ENCODE measurements at places on chromosomes 3 and 15.

GRCh38 chr15:70451821-70452653 lies 311.3 kb downstream of the UACA start:
- no peak for DNase-seq

DNA sequence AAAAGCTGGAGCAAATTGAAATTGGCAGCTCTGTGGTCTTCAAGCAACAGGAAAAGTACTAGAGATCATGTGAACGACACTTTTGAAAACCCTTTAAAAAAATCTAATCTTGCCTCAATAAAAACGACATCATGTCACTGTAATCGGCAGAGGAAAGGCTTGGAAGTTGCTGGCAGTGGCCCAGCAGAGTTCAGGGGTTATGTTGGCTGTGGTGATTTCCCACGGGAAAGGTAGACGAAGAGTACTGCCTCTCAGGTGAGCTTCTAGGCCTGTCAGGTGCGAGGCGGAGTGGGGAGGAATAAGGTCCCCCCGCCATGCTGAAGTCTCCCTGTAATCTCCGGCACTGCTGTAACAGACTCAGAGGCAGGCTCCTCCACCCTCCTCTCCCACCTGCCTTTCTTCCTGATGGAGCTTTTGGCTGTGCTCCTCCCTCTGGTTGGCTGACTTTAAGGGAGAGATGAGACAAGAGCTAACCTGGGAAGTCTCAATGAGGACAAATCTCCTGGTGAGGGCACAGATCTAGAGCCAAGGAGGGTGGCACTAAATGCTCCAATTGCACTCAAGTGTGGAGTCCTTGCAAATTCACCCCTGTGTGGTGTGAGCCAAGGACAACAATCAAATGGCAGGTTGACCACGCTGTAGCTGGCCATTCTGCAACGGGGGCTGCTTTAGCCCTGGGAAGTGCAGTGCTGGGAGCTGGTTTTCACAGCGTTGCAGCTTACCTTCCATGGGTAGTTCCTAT lies 18.7 kb upstream of the HES1 start:
- DNase-seq: no peak

DNA sequence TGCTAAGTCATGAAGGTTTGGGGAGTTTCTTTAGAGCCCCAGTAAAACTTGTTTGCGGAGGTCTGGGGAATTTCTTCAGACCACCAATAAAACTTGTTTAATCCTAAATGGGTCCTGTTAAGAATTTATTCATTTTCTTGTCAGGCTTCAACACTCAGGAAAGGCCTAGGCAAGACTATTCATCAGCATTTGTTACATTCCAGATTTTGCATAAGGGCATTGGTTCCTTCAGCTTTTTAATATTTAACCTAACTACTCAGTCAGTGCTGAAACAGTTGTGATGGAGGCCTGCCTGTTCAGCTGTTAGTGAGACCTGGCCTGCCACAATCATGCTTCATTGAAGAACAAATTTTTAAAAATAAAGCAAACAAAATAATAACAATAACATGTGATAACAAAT lies 954.2 kb upstream of the SEMA6D start:
- DNase-seq: no peak

- DNase-seq: no peak
Measured at GRCh38 chr15:89349206-89349558, 14.6 kb upstream of the POLG start.

DNA sequence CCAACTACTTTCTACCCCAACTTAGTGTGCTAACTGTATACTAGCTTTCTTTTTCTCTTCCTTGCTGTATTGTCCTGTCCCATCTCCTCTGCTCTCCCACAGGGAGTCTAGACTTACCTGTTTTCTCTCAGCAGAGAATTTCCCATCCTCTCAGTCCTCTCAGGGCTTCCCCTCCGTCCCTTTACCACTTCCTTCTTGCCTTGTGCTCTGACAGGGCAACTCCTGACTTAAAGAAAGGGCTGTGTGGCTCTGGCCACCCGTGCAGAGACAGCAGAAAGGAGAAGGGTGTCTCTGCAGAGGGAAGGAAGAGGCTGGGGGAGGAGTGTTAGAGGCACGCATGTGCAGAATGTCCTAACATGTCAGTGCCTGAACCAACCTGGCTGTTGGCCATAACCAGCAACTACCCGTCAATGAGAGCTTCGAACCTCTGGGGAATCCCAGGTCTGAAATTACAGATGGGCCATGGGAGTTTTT lies at the start of gene GCSAM:
Gene GCSAM, minus strand, starts transcription at position 274 of the 474 bp plus-strand sequence. Its CDS starts 128 bp downstream, at position 146.
- peak; percentile 43 for DNase-seq

DNA sequence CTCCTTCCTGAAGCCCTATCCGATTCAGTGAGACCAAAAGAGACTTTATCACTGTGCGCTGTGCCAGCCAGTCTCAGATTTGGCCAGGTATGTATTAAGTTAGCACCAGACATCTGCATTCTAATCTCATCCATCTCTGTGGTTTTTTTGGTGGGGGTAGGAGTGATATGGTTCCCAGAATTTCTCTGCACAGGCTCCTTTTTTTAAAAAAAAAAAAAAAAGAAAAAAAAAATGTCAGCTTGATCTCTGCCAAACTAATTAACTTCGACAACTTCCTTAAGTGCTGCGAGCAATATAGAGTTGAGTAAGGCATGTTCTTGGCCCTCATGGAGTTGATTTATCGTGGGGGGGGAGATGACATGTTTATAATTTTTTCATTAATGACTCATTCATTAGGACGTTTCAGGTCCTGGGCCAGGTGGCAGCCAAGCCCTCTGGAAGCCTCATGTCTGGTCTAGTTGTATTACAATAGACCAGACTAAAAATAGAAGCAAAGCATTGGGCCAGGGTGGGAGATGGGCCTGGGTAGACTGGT lies 12.9 kb downstream of the SLCO3A1 start:
- no peak for DNase-seq

- DNase-seq: no peak
Measured at GRCh38 chr3:106943071-106943470, 434.2 kb upstream of the CCDC54 start.

- DNase-seq: no peak
Measured at GRCh38 chr3:15292765-15293522, 39.4 kb downstream of the SH3BP5 start.

DNA sequence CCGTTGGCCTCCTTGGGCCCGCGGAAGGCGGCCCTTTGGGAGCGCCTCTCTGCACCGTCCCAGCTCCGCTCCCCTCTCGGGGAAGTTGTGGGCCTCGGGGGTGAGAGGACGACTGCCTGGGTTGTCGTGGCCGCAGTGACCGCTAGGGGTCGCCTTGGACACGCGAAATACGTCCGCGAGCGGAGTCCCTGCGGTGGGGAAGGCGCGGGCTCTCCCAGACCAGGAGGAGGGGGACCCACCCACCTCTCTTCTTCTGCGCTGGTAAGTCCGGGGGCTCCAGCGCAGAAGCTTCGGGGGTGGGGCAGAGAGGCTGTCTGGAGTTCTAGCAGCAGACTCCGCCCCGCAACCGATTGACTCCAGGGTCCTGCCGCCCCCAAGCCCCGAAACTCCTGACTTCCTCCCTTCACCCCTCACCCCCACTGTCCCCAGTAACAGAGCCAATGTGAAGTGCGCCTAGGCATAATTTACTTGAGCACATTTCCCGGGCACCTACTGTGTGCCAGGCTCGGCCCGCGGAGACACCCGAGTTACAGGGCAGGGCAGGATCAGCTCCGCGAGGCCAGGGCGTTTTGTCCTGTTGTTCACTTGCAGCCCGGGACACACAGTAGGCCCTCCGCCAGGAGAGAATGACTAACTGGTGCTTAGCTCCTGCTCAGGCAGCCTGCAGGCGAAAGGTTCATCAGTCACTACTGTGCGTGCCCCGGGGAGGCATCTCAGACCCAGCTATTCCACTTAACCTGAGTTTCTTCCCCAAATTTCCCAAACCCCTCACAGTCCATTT lies 32.8 kb downstream of the DNASE1L3 start:
- peak; percentile 96 for DNase-seq

DNA sequence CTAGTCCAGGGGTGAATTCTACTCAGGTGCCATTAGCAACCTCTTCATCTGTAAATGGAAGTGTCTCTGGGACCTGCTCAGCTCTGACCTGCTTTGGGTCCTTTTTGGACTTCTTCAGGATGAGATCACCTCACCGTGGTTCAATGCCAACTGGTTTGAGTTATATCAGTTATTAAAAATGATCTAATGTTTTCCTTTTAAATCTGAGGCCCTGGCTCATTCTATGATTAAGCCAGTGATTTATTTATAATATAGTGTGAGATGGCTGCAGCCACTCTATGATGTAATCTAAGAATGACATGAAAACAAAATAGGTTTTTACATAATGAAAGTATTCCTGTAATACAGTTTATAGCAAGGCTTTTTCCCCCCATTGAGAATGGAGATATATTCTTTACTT lies 79.4 kb downstream of the LPP start:
- no peak for DNase-seq

GRCh38 chr3:111418391-111418790 lies 123.6 kb upstream of the CD96 start:
- DNase-seq: no peak

DNA sequence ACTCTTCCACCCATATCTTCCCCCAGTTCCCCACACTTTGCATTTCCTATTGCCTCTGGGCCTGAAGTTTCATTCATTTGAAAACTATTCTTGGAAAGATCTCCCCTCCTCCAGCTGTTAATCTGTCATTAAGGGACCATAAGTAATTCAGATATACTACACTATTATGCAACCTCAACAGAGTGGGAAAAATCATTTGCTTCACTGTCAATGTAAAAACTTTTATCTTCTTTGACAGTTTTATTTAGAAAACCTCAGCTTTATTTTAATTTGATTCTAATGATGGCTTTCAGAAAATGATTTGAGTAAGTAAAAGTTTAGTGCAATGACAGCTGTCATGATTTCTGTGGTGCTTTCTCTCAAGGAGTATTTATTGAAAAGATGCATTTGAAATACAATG lies 435.3 kb upstream of the KCNMB2 start:
- DNase-seq: no peak

- DNase-seq: no peak
Measured at GRCh38 chr3:161275919-161276318, 54.8 kb downstream of the NMD3 start.

- DNase-seq: no peak
Measured at GRCh38 chr3:39460677-39461076, 6.8 kb upstream of the MOBP start.

- no peak for DNase-seq
Measured at GRCh38 chr3:113005611-113006010, 14.8 kb downstream of the GTPBP8 start.

GRCh38 chr3:169286992-169287391 lies 376.5 kb downstream of the MECOM start:
- DNase-seq: no peak

DNA sequence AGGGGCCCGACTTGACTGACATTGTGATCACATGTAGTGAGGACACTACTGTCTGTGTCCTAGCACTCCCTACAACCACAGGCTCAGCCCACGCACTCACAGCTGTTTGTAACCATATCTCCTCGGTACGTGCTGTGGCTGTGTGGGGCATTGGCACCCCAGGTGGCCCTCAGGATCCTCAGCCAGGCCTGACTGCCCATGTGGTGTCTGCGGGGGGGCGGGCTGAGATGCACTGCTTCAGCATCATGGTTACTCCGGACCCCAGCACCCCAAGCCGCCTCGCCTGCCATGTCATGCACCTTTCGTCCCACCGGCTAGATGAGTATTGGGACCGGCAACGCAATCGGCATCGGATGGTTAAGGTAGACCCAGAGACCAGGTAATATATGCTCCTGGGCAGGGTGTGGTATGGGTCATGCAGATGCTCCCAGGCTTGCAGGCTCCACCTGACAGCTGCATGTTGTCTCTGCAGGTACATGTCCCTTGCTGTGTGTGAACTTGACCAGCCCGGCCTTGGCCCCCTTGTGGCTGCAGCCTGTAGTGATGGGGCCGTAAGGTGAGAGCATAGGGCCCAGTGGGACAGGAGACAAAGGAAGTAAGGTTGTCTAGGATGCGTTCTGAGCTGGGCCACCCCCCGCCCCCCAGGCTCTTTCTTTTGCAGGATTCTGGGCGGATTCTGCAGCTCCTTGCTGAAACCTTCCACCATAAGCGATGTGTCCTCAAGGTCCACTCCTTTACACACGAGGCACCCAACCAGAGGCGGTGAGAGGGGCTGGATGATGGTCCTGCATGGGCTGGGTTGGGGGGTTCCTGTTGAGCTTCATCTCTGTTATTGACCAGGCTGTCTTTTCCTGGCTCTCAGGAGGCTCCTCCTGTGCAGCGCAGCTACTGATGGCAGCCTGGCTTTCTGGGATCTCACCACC lies 4.4 kb downstream of the DALRD3 start:
- peak; percentile 53 for DNase-seq

- no peak for DNase-seq
Measured at GRCh38 chr15:44137750-44138149, 57.3 kb downstream of the FRMD5 start.

DNA sequence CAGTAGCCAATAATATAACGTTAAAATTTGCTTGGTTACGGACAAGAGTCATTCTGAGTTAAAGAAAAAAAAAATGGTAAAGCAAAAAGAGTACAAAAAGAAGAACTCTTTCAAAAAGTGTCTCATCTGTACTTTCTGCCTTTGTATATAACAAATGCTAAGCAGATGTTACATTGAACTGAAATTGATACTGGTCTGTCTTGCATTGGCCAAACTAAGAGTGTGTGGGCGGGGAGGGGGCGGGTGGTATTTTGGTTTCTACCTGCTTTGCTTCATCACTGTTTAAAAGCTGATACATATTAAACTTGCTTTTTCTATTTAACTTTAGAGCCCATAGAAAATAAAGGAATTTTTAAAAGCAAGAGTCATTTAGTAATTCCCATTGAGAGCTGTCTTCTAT lies 215.0 kb upstream of the THBS1 start:
- no peak for DNase-seq

DNA sequence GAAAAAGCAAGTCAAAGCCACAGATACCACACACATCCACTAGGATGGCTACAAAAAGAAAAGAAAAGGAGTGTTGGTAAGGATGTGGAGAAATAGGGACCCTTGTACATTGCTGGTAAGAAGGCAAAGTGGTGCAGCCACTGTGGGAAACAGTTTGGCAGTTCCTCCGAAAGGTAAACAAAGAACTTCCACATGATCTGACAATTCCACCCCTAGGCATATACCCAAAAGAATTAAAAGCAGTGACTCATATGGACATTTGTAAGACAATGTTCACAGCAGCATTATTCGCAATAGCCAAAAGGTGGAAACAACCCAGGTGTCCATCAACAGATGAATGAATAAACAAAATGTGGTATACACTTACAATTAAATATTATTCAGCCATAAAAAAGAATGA lies 22.2 kb upstream of the GMPPB start:
- no peak for DNase-seq

- no peak for DNase-seq
Measured at GRCh38 chr15:34001536-34001935, 33.2 kb downstream of the CHRM5 start.

DNA sequence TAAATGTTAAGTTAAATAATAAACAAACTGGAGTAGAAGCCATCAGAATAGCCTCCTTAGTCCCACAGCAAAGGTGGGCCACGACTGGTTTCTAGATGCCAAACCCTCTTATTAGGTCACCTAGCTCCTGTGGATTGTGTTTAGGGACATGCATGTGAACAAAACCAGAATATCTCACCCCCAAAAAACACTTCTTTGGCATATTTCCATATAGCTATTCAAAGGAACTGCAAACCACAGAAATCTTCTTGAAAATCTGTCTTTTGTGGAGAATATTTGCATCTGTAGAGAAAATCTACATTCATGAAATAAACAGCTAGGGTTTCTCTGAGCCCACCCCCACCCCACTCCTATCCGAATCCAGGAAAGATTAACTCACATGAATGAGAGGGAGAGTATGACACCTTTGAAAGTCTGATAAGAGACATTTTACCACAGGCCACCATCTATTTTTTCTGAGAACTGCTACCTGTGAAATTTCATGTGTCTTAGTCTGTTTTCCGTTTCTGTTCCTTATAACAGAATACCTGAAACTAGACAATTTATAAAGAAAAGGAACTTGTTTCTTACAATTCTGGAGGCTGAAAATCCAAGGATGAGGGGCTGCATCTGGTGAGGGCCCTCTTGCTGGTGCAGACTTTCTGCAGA lies 159.4 kb downstream of the NEK10 start:
- no peak for DNase-seq

GRCh38 chr3:182644013-182644412 lies 149.3 kb upstream of the ATP11B start:
- no peak for DNase-seq
